ENCODE measurements at places on chromosomes 1 and 21. TPM values are rescaled to one million over a fixed set of nuclear protein-coding genes. Genes with fewer than 3 reads are reported as not detected.

Gene HCRTR1
- 0.49 TPM for total RNA-seq

Gene OR2M3
- not detected for total RNA-seq

Gene OBSCN
- 275 TPM for total RNA-seq

Gene MIXL1
- not detected for total RNA-seq

DNA sequence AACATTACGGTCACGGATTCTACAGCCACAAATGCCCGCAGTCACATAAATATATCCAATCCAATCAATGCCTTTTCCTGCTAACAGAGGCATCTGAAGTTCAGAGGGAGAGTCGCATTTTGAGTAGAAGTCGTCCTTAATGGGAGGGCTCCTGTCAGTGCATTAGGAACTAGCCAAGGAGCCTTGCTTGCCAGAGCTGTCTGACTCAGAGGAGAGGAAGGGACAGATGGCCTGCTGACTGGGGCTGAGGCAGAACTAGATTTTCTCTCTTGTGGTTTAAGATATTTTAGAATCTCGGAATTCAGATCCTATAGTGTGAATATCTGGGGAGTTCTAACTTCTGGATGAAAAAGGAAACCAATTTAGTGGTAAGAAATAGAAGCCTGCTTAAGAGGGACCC is 10.6 kb downstream of the XKR8 start:
- no peak for DNase-seq

GRCh38 chr21:34154878-34155277 is 81.5 kb downstream of the MRPS6 start:
- no peak for DNase-seq

- DNase-seq, result no peak
Observed at GRCh38 chr1:183912265-183912886, 107.5 kb downstream of the RGL1 start.

GRCh38 chr1:198775606-198776005 is 136.8 kb downstream of the PTPRC start:
- DNase-seq, result no peak

DNA sequence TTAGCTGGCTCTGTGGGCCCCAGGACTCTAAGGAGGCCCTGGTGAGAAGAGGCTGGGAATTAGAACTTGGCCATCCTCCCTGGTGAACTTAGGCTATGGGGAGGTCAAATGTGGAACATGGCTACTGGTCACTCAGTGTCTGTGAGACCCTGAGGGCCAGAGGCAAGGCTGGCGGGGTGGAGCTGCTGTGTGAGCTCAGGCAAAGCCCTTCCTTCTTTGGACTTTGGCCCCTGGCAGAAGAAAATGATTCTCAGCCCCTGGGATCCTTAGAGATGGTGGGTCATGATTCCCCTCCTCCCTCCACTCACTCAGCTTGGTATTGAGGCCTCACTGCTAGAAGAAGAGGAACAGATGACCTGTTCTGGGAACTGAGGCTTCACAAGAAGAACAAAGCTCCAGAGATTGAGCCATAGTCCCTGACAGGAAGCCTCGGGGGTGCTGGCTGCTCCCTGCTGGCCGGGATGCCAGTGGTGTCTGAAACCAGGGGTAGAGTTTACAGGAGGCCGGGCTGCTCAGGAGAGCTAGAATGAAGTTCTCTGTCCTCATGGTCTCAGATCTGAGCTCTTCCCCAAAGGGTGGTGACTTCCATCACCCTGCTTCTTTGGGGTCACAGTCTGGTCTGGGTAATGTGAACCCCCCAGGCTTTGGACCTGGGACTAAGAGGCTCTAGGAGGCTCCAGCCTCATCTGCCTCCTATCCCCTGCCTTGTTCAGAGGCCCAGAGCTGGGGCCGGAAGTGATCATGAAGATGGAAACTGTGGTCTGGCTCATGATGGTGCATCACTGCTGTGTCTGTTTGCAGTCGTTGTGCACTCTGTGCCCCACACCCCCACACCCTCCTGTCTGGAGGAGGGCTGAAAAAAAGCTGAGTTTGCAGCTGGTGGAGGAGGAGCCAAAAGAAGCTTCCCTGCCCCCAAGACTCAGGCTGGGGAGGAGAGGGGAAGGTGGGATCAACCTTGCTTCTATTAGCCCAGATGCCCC is 905 bp downstream of the BTBD19 start:
- DNase-seq, result peak; percentile 82

DNA sequence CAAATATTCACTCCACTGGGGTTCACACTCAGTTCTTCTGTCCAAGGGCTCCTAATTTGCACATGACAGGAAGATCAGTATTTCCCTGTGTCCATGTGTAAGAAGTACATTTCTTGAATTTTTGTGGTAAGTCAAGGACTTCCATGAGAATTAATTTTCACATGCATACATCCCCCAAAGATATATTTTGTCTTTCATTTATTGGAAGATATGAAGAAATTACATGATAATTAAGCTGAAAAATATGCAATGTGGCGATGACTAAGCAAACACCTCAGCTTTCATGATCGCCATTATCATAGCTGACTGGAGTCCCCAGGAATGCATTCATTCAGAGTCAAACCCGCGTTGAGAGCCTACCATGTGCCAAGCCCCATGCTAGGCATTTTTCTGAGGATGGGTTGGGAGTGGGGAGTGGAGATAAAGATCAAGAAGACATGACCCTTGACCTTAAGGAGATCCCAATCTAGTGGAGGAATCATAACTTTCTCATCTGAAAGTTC is 104.6 kb upstream of the F3 start:
- no peak for DNase-seq

- DNase-seq, result no peak
Observed at GRCh38 chr1:48744032-48744431, 32.7 kb downstream of the BEND5 start.

- no peak for DNase-seq
Observed at GRCh38 chr1:31655104-31655503, 10.4 kb upstream of the PEF1 start.

- DNase-seq, result no peak
Observed at GRCh38 chr1:28180306-28181305, 4.1 kb upstream of the PTAFR start.

DNA sequence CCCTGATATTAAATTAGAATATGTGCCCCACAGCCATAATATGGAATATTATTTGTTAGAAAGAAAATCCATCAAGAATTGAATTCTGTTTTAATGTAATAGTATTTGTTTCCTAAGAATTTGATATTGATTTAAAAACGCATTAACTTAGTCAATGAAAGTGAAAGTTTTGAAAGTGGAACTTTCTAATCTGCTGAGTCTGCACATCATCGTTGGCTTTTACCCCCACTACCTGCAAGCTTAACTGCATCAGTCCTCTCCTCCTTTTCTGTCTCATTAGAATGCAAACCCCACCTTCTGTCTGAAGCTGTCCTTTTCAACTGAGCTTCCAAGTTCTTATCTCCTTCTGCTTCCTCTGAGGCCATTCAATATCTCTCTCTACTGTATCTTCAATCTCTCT is 42.5 kb downstream of the XCL1 start:
- DNase-seq, result no peak
